Hippocampal formation (tissue), 2 donors: ENCODE measurements at places on chromosomes 2 and 18.

GRCh38 chr2:107808959-107809358, 17.7 kb upstream of the RGPD4 start:
- no peak for DNase-seq

- DNase-seq: no peak
Observed at GRCh38 chr18:36311026-36311570, 13.6 kb downstream of the FHOD3 start.

DNA sequence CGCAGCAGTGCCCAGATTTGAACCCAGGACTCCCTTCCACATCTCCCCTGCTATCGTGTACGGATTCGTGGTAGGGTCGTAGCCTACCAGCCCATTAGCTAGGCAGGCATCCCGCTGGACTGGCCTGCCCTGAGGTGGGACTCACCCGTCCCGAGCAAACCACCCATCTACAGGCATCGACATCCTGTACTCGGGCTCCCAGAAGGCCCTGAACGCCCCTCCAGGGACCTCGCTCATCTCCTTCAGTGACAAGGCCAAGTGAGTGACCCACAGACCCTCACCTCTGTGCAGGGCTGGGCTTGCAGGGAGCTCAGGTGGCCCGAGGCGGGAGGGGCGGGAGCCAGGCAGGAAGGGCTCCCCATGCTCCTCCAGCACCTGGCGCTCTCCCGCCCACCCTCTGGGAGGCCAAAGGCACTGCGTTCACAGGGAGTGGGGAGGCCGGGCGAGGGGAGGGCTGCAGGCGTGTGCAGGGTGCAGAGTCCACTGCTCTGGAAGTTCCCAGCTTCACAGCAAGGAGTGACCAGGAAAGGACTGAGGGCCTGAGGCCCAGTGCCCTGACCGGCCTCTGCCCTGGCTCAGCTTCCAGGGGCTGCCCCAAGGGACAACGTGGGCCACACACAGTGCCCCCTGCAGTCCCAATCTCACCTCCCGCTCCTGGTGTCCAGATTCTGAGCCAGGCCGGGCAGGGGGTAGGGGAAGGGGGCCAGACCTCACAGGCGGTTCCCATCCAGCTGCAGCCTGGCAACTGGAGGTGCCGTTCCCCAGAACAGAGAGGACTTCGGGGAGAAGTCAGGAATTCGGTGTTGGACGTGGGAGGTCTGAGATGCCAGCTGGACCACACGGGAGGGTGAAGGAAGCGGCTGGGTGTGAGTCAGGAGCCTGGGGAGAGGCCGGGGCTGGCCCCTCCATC, 5.4 kb downstream of the AGXT start:
- DNase-seq: no peak

DNA sequence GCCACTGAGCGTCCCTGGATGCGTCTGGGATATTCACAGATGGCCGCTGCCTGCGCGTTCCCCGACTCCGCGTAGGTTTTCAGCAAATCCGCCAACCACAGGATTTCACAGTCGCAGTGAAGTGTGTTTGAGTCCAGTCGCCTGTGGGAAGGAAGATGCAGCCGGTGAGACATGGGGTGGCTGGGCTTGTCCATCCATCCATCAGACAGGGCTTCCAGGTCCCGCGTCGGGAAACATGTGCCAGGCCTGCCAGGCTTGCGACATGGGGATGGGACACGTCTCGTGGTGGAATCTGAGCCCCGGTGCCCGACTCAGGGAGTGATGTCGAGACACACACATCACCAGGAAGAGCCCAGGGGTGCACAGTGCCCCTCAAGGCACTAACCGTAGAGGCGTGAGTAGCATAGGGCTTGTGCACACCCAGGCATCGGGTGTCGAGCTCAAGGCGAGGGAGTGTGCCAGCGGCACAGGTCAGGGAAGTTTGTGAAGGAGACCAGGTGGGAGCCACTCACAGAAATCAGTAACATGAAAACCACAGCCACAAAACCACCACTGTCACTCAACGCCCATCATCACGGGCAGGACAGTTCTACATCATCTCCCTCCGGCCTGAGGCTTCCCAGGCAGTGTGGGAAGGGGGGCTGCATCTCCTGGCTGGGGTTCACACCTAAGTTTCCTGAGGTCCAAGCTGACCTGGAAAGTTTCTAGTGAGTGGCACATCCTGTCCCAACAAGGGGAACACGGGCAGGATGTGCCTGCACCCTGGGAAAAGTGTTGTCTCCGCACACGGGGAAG, 63.9 kb downstream of the PXDN start:
- no peak for DNase-seq

GRCh38 chr18:50030146-50030545, 164.8 kb downstream of the MYO5B start:
- DNase-seq: no peak

DNA sequence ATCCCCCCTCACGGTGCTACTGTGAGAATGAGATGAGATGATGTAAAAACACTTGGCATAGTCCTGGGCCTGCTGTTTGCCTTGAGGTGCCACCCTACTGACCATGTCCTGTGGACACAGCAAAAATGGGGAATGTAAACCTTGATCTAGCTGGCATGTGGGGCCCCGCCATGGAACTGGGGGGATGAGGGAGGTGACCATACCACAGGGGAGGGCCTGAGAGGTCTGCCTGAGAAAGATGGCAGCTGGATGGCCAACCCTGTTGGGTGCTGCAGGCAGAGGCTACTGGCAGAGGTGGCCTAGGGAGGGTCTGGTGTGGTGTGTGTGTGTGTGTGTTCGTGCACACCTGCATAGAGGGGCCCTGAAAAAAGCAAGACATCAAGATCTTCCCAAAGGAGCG, 777 bp downstream of the HAAO start:
- DNase-seq: no peak

DNA sequence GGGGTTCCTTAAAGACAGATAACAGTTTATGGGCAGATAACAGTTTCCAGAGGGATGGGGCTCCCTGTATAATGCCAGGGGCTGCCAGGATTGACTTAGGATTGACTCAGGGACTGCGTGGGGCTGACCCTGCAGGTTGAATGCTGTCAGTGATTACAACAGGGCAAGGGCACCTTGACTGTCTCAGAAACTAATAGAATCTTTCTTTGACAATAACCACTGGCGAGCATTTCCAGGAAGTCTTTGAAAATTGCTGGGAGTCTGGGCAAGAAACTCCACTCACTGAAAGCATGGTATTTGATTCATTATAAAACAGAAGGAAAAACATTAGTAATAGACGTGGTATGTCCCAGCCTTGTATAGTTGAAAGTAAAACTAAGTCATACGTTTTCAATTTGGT, 101.0 kb downstream of the GPD2 start:
- no peak for DNase-seq

DNA sequence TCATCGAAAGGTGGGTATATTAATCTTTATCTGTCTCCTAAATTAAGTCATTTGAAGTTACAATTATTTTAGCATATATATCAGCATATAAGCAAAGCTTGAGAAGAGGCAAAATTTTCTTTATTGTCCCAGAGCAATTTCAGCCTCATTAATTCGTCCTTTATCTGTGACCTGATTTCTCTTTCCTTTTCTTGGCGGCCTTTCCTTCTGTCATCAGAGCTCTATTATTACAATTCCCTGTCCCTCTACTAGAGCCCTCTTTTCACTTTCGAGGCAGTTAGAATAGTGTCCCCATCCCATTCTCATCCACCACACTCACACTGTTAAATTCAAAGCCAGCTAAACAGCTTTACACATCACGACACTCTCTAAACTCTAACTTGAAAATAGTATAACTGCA, 1293.2 kb upstream of the FAM98A start:
- no peak for DNase-seq
